ENCODE measurements at places on chromosomes 4 and X.

GRCh38 chr4:8381814-8382581 lies 58.5 kb downstream of the ACOX3 start:
- no peak for DNase-seq

- no peak for DNase-seq
These were observed 721 bp upstream of the MAOA start for GRCh38 chrX:43655151-43656004.

- no peak for DNase-seq
These were observed 42.7 kb upstream of the TMEM150C start for GRCh38 chr4:82604522-82604921.

DNA sequence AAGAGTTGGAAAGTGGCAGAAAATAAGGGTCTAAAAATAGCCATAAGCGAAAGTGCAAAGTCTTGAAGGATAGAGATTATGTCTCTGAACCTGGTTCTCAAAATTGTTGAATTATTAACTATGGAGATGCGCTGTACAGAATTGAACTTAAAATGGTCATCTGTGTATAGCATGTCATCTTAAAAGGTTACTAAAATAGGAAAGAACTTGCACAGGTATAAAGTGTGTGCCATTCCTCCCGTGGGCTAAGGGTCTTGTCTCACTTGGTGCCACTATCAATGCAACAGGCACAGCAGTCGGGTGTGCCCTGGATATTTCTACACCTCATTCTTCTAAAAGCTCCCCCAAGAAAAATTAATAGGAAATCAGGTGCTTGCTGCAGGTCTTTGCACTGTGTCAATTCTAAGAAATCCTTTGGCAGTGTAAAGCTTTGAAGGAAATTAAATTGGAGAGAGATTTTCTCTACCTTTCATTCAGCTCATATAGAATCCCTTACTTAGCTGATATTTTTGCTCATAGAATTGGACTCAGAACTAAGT lies 2.4 kb downstream of the SORBS2 start:
- no peak for DNase-seq

- DNase-seq, result no peak
These were observed 646.0 kb upstream of the FAM241A start for GRCh38 chr4:111499291-111499690.

DNA sequence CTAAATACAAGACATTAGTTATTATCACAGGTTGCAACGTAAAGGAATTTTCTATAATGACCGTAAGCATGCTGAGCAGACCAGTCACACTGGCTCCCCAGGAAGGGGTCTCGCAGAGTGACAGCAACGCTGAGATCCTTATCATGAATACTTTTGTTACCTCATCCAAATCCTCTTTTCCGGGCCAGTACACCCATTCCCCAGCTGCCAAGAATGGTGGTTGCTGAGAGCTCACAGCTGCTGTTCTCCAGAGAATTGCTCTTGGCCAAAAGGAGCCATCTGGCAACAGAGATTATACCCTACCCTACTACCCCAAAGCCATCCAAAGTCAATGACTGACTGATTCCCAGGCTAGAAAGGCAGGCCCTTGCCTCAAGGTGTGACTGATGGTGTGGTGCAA lies 91.6 kb downstream of the FUNDC1 start:
- no peak for DNase-seq

DNA sequence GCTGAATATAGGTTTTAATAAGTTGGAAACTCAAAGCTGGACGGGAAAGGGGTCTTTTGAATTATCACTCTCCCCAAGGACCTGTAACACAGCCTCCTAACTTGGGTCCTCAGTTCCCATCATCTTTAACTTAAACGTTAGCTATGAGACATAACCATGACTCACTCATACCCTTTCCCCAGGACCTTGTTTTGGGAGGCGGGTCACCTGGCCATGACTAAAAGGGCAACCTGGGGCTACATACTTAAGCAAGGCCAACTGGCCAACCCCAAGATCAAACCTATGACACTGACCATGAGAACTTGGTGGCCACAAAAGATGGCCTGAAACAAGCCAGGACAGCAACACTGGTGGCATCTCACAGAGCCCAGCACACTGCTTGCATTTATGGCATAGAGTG lies 89.0 kb downstream of the SH3KBP1 start:
- no peak for DNase-seq
